ENCODE measurements at places on chromosomes 3 and 15. TPM values are rescaled to one million over a fixed set of nuclear protein-coding genes. Genes with fewer than 3 reads are reported as not detected.

STRIT1 gene
- not detected for total RNA-seq

SKIL gene
- total RNA-seq, result 56.0 TPM

DNA sequence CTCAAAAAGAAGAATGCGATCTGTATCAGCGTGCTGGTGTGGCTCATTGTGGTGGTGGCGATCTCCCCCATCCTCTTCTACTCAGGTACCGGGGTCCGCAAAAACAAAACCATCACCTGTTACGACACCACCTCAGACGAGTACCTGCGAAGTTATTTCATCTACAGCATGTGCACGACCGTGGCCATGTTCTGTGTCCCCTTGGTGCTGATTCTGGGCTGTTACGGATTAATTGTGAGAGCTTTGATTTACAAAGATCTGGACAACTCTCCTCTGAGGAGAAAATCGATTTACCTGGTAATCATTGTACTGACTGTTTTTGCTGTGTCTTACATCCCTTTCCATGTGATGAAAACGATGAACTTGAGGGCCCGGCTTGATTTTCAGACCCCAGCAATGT, 1.3 kb downstream of the P2RY1 start:
- H3K27me3 ChIP-seq, result peaks cover 9% of the 10 kb centered on the region
- no peak overlapping the region for H3K4me3 ChIP-seq
- peaks cover 6% of the 10 kb centered on the region for H3K36me3 ChIP-seq
- no peaks in the 10 kb centered on the region for H3K4me1 ChIP-seq
- no peak overlapping the region for H3K27ac ChIP-seq
- DNase-seq, result no peak

- no peaks in the 10 kb centered on the region for H3K36me3 ChIP-seq
- DNase-seq, result no peak
- H3K27me3 ChIP-seq, result peaks cover 46% of the 10 kb centered on the region
- H3K4me3 ChIP-seq, result no peak overlapping the region
Measured at GRCh38 chr15:89494941-89495637, 1.3 kb downstream of the RHCG start.

- peak overlapping the region; percentile 80 for H3K27ac ChIP-seq
- no peak overlapping the region for H3K4me3 ChIP-seq
- H3K4me1 ChIP-seq, result peaks cover 24% of the 10 kb centered on the region
- H3K27me3 ChIP-seq, result no peaks in the 10 kb centered on the region
- peak; percentile 91 for DNase-seq
- no peaks in the 10 kb centered on the region for H3K36me3 ChIP-seq
Measured at GRCh38 chr3:158471639-158472294, 99.2 kb upstream of the MLF1 start.

DNA sequence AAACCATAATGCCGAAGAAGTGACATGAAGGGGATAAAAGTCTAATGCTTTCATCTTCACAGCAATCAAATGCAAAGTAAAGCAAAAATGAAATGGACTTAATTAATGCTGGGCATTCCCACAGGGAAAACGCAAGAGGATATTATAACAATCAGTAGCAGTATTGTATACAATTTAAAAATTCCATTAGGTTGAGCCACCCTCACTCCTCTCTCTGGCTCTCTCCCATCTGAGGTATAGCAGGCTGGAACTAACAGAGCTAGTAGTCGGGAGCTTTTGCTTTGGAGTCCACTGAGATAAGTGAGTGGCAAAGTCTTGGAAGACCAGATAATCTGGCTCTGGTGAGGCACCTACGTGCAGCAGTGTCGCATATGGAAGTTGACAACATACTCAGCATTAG, 33.9 kb downstream of the DET1 start:
- H3K27me3 ChIP-seq, result no peaks in the 10 kb centered on the region
- peak; percentile 64 for DNase-seq
- peaks cover 32% of the 10 kb centered on the region for H3K36me3 ChIP-seq
- peak overlapping the region; percentile 95 for H3K27ac ChIP-seq
- peak overlapping the region; percentile 88 for H3K4me3 ChIP-seq
- peaks cover 38% of the 10 kb centered on the region for H3K4me1 ChIP-seq

All from HFFc6 (cell line).